Colonic mucosa (tissue), 4 donors: ENCODE measurements at places on chromosomes 7 and 10. TPM values are rescaled to one million over a fixed set of nuclear protein-coding genes. Genes with fewer than 3 reads are reported as not detected.

DNA sequence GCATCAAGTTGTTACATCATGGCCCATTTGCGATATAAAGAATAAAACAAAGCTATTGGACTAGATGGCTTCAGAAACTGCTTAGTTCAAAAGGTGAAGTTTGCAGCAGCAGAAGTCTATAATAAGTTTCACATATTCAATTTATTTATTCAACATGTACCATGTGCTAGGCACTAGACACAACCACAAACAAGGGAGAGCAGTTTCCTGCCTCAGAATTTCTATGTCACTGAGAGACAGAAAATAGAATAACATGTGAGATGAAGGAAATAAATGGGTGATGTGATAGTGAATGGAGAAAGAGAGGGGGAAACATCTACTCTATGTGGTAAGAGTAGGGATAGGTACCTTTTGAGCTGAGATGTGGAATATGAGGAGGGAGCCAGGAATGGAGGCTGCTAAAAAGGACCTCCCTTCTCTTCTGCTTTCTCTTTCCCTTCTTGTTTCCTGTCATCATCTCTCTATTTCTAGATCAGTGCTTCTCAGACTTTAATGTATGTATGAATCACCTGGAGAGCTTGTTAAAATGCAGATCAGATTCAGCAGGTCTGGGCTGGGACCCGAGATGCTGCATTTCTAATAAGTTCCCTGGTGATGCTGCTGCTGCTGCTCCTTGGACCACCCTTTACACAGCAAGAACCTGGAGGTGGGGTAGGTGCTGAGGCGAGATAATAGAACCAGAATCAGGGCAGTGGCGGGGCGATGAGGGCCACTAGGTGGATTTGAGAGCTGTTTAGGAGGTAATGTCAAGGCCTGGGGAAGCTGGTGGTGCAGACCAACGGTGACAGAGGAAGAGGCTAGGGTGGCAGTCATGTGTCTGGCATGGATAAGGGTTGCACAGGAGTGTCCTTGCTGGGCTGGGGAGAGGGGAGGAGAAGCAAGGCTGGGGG lies 13.7 kb upstream of the INMT start:
- no peak for DNase-seq

SLC35B4 gene
- 6.2 TPM for total RNA-seq

DNA sequence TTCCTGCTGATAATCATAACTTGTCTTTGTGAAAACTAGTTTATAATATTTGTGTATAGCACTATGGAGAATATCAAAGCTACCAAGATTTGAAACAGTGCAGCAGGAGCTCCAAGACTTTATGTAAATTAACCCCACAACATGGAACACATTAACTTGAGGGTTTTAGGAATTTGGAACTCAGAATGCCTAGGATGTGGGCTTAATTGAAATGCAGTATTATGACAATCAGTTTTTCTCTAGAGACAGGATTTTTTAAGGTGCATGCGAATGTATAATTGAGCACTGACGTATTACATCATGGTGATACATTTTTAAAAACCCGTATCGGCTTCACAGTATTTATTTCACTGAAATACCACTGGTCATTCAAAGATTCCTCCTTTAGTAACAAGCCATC lies 313.1 kb upstream of the DGKB start:
- no peak for DNase-seq

KIN gene
- 11.6 TPM for total RNA-seq

- no peak for DNase-seq
Observed at GRCh38 chr7:116857052-116857451, 5.3 kb upstream of the CAPZA2 start.

EEPD1 gene
- 10.0 TPM for total RNA-seq

DNA sequence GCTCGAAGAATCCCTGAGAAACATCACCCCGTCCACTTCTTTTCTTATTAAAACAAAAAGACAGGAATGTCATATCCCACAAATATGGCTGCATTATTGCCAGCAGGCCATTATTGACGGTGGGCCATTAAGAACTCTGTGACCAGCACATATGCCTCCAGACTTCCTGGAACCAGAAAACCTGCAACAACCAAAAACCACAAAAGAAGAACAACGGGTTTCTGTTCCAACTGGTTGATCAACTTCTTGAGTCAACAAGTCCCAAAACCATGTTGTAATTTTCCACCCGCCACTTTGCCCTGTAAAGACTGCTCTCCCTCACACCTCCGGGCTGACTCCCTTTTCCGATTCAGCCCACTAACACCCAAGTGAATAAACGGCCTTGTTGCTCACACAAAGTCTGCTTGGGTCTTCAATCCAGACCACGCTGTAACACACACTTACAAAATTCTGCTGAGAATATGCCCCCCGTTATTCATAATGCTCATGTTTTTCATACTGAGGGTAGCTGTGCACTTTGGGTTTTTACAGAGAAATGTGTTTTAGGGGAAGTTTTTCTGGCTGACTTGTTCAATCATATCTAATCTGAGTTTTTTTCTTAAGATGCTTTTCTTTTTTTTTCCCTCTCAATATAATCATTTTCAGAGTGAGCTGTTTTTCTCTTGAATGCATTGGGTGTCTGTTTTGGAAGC lies 20.7 kb downstream of the ZNF107 start:
- DNase-seq = no peak

ZNF277 gene
- total RNA-seq = 14.1 TPM

PAPOLB gene
- 0.05 TPM for total RNA-seq

DNA sequence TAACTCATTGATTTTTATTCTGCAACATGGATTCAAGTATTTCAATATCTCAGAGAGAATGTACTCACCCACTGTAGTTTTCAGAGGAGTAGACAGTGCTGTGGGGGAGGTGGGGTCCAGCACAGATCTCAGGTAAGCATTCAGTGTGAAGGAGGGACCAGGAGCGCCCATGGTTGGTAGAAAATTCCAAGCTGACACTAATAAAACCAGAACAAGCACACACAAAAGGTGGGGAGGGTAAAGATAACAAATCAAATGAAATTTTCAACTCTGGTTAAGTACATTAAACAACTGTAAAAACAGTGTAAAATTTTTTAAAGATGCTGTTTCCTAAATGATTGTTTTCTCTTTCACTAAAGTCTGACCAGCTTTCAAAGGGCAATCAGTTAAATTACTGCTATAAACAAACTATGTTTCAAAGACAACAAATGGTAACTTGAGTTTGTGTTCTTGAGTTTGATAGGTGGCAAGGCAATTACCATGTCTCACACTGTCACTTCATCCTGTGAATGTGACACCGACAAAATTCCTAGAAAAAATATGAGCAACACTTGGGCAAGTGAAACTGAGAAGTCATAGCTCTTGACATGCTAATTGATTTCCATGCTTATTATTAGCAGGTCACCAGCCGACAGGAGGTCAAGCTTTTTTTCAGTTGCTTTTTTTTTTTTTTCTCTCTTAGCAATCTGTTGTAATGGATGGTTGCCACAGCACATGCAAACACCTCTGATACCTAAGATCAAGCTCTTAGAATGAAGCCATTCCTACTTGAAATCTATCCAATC lies 205.8 kb upstream of the SLC26A5 start:
- no peak for DNase-seq

DNA sequence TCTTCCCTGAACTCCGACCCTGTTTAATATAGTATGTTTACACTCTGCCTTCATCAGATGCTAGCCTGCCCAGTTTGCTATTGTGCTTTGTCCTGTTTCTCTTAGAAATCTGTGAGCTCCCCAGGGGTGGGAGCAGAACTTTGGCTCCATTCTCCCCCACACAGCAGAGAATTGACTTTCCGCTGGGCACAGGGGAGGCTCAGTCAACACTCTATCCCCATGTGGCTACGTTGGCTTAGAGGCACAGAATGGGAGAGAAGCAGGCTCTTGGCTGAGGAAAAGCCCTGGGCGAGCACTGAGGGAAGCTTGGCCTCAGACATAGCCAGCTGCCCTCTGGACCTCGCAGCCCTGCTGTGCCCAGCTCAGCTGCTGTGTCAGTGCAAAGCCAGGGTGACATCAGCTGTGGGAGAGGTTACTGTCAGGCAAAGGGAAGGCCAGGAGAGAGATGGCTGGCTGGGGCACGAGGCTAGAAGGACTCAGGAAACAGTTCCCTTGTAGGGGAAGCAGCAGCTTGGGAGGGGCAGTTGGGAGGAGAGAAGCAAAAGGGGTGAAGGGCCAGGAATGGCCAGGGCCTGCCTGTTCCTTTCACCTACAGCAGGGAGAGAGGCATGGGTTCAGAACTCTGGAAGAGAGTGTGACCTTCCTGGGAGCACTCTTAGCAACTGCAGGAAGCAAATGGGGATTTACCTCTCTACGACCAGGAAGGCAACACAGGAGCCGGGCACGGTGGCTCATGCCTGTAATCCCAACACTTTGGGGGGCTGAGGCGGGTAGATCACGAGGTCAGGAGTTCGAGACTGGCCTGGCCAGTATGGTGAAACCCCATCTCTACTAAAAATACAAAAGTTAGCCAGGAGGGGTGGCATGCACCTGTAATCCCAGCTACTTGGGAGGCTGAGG lies 5.8 kb upstream of the SCD start:
- no peak for DNase-seq

AKR1C4 gene
- not detected for total RNA-seq

HGF gene
- 4.5 TPM for total RNA-seq

DNA sequence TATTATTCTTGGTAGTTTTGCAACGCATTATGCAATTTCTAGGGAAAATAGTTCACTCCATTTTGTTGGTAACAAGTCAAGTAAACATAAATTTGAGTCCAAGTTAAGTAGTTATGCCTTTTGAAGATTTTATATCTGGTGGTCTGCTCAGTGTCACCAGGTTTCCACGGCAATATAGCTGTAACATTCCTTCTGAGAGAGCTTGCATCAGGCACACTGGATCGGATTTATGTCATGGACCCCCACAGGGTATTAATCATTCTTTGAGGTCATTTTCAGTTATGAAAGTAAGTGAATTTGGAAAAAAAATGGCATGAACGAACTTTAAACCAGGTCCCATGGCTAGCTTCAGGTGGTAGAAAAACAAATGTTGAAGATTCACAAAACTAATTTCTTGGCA lies 136.3 kb downstream of the POLR1F start:
- no peak for DNase-seq

DNA sequence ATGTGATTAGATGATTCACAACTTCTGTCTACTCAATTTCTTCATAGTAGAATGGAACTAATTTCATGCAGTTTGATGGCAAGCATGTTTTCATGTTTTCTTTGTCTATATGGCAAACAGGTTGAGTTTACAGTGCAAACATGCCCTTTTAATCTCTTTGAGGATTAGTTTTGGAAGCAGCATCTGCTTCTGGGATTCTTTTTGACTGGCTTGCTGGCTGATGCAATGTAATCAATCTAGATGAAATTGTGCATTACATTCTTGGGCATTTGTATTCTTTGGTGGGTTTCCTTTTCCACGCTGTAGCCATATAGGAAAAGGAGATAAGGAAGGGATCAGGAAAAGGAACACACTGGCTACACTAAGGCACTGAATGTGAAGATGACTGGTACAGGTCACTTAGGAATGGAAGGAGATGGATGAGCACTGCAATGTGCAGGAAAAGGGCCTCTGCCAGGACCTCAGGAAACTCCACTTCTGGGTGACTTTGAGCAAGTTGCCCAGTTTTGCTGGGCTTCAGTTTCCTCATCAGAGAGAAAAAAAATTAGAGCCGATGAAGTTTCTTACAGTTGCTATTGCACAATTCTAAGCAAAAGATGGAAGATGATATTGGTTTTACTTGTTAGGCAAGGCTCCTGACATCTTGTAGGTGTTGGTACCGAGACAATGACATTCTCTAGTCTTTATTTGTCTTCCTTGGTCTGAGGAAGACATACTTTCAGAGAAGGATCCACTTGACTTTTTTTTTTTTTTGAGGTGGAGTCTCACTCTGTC lies 269.1 kb downstream of the SUGCT start:
- DNase-seq = no peak

- no peak for DNase-seq
Observed at GRCh38 chr7:65390588-65390987, 16.9 kb downstream of the ZNF92 start.

DNA sequence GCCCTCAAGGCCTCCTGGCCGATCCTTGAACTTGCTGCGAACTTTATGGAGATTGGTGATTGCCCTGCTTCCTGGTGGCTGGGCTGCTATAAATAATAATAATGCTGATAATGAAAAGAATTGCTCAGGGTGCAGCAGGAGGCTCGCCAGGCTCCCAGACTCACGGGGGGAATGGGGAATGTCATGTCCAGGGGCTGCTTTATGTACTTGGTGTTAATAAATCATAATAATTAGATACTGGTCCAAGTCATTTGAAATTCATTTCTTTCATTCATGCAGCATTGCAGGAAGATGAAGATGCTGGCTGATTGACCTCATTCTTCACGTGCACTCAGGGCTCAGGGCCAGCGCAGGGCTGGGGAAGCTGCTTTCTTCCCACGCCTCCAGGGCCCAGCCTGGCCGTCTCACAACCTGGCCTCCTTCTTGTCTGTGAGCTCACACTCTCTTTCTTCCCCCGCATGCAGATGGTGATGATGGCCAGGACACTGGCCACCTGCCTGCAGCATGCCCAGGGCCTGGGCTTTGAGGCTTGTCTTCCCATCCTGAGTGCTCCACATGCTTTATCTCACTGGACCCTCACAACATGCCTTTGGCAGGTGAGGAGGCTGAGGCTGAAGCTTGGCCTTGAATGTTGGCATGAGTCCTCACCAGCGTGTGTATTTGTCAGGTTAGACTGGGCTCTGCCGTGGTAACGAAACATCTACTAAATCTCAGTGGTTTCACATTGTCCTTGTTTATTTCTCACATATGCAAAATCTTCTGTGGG lies 138.4 kb upstream of the TNS3 start:
- DNase-seq = no peak

SAMD9L gene
- total RNA-seq = 10.7 TPM

DNA sequence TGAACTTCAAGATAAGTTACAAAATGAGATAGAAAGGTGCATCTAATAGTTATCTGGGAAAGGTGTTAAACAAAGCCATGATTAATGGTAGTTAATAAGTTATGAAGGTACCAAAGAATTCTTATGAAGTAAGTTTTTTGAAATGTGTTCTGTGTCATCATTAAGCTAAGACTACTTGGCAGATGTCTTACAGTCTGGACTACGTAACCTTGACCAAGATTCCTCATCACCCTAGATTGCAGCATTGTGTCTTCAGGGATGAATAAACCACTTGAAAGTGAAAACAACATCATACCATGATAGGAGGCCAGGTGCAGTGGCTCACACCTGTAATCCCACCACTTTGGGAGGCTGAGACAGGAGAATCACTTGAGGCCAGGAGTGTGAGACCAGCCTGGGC lies 48.2 kb downstream of the GOT1 start:
- DNase-seq = no peak

- no peak for DNase-seq
Observed at GRCh38 chr10:1293157-1293556, 237.0 kb downstream of the WDR37 start.

C10orf67 gene
- total RNA-seq = not detected

DNA sequence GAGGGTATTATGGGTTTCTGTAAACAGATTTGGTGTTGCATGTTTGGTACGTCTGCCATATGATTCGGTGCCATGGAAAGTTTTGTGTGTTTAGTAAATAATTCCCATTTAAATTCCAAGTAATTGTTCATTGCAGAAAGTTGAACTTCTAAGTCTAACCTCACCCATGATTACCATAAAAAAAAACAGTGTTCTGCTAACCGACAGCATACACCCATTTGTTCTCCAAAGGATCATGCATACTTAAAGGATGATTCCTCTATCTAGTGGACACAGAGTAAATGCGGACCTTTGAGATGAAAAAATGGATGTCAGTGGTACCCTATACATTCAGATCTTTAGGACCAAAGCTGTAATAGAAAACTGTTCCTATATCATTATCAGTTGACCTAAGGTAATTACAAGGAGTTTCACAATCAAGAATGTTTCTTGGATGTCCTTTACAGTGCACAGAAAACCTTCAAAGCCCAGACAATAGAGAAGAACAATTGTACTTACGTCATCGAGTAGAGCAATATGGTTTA lies 209.9 kb downstream of the CRPPA start:
- DNase-seq = no peak
